ENCODE measurements at places on chromosomes 2 and 18.

GRCh38 chr2:74491648-74492544 is 7.5 kb downstream of the LBX2 start:
- no peak for DNase-seq

DNA sequence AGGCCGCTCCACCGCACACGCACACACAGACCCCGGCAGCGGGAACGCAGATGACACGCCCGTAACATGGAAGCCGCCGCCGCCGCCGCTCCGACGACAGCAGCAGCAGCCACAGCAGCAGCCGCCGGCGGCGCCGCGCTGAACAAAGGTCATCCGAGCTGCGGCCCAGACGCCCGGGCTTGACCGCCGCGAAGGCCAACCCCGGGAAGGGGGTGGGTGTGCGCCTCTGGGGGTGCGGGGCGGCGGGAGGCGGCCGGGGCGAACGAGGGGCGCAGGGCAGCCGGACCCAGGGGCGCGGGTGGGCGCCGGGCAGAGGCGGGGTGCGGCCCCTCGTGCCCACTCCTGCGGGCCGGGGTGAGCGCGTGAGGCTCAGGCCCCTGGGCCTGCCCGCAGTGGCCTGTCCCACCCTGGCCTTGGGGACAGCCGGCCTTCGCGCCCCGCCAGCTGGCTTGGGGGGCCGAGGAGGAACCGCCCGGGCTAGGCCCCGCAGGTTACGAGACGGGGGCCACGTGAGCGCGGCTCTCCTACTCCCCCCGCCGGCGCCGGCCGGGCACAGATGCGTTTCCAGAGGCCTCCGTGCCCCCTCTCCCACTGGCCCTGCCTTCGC is 1.0 kb upstream of the ZNF532 start:
- DNase-seq, result no peak

GRCh38 chr18:43159086-43159770 is 43.7 kb upstream of the RIT2 start:
- peak; percentile 67 for DNase-seq

DNA sequence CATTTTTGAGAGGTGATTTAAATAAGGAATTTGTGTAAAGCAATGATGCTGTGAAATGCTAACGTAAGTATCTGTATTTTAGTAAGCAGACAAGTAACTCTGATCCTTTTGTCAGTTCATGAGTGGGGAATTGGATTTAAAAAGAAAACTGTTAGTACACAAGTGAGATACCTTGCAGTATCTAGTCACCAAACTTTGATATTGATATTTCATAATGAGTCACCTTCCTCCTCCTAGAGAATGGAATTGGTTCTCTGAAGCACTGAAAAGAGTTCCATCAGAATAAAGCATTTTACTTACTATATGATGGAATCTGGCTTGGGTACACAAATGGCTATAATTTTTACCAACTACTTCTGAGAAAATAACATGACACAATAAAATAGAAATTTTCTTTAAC is 232.2 kb downstream of the ZNF804A start:
- no peak for DNase-seq

- no peak for DNase-seq
Measured at GRCh38 chr18:79558196-79558932, 121.2 kb upstream of the CTDP1 start.

DNA sequence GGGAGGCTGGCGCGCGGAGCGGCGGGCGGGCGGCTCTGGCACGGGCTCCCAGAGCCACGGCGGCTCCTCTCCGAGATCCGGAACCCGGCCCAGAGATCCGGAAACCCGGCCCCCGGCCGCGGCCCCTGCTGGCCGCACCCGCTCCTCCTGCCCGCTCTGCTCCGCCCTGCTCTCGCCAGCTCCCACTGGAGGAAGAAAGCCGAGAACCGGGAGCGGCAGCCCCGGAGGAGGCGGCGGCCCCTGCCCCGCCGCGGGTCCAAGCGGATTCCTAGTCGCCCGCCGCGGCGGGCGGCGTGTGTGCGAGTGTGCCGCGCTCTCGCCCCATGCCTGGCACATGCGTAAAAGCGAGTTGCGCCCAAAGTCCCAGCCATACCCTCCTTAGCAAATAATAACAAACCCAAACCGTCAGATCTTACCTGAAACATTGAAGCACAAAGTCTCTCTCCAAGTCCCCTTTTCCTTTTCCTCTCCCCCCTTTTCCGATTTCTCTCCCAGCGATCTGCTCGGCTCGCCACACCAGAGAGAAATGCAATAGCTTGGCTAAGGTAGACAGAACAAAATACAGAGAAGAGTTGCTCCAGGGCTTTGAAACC is 108.7 kb upstream of the KCTD1 start:
- peak; percentile 49 for DNase-seq

GRCh38 chr2:172095146-172095904 is 7.4 kb downstream of the DLX2 start:
- DNase-seq, result peak; percentile 62

DNA sequence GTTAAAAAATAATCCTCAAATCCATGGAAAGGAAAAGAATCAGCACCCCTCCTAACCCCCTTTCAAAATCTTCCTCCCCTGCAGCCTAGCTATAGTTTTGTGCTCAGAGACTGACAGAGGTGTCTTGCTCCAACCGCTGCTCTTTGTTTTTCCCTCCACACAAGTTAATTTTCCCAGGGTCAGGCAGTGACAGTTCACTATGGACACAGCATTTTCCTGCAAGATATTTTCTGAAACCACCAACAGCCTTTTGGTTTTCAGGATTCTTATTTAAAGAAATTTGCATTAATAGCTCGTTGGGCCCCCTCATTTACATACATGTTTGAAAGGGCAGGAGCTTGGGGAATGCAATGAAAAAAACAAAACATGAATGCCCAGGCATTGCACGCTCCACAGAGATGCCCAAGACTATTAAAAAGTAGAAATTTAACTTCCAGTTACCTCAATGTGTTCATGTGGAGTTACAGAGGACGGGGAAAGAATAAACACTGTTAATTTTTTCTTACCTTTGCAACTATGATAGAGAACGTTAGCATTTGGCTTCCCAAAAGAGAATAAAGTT is 71.4 kb upstream of the CXCR4 start:
- no peak for DNase-seq

DNA sequence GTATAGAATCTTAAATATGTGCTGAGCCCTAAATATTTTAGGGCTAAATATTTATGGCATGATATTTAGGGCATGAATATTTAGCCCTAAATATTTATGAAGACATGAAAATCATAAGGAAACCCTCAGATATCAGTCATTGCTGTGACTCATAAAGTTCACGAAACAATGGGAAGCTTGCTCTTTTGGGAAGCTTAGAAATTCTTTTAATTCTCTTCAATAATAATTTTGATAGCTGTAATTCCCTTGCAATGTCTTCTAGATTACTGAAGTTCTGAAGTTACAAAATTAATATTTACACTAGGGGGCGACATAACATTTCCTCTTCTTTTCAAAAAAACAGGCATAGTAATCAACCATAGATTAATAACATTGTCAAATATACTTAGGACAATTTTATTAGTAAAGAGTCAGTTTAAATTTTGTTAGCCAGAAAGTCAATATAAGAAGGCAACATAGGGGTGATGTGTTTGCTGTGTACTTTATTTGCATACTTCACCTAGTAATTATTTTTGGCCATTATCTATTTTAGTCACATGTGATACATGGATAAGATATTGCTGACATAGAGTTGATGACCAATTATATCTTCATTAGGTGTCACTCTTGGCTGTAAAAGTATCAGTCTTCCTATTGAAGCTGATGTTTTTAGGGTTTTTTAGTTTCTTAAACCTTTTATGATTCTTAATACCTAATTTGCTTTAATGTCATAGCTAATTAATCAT is 13.2 kb downstream of the ZNF804A start:
- peak; percentile 40 for DNase-seq

DNA sequence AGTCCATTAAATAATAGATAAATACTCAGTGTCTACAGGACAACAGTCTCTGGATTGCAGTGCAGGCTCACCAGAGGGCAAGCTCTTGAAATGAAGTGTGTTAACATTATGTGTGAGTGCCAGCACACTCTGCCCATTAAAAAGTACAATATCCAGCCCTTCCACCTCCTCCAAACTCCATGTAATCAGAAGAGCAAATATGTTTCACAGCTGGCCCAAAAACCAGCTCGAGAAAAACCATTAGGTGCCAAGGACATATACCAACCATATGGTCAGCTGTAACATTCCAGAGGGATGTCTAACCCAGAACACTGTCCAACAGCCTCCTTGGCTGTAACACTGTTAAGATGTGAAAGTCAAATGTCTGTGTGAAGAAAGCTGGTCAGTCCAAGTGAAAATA is 112.2 kb downstream of the ZNF385B start:
- DNase-seq, result peak; percentile 86

- no peak for DNase-seq
Measured at GRCh38 chr18:36464126-36464651, 166.7 kb downstream of the FHOD3 start.

- DNase-seq, result peak; percentile 20
Measured at GRCh38 chr2:231489990-231490389, 25.7 kb upstream of the NCL start.

GRCh38 chr2:105576440-105577241 is 168.1 kb upstream of the NCK2 start:
- peak; percentile 60 for DNase-seq

DNA sequence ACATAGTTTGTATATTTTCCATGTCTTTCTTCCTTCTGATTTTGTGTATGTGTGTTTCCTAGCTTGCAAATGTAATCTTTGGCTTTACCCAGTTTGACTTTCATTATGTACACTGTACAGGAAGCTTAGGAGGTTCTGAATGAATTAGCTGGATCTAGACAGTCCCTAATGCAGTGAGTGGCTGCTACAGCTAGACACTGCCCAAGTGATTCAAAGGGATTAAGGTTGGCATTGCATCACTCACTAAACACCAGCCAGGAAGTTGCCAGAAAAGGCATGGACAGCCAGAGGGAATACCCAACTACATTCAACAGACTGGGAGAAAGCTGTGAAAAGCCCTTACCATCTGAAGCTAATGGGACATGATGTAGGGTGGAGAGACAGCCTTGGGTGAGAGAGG is 316.0 kb upstream of the MEX3C start:
- DNase-seq, result no peak

DNA sequence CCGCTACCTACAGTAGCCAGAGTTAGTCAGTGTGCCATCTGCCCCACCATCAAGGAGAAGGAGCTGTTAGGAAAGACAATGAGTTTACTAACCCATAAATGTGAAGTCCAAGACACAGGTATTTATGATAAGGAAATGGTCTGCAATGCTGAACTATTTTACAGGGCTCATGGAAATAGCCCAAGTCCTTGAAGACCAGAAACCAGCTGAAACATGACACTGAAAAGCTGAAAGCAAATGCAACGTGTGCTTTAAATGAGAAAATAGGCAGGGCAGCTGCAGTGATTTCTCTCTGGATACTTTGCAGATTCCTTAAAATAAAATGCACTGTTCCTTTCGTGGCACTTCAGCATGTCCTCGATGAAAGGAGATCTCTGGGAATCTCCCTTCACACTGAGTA is 256.4 kb upstream of the TCF4 start:
- DNase-seq, result no peak

DNA sequence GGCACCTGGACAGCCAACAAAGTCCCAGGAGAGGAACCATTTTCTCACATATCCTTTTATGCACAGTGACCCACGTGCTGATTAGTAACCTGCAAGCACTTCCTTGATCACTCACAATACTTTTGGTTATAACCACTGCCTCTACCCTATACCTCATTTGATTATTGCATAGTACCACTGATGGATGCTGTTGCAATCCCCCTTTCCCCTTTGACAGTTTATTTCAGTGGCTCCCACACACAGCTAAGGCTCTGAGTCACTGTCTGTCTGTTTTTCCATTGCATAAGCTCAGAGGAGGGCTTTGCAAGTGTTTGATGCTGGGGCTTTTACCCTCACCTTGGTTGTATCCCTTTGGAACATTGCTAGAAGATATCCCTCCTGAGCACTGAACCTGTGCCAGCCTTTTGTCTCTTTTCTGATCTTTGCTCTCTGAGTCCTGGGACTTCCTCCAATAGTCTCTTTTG is 101.7 kb upstream of the RBBP8 start:
- DNase-seq, result peak; percentile 86

GRCh38 chr2:191115391-191115790 is 35.4 kb downstream of the STAT4 start:
- no peak for DNase-seq

DNA sequence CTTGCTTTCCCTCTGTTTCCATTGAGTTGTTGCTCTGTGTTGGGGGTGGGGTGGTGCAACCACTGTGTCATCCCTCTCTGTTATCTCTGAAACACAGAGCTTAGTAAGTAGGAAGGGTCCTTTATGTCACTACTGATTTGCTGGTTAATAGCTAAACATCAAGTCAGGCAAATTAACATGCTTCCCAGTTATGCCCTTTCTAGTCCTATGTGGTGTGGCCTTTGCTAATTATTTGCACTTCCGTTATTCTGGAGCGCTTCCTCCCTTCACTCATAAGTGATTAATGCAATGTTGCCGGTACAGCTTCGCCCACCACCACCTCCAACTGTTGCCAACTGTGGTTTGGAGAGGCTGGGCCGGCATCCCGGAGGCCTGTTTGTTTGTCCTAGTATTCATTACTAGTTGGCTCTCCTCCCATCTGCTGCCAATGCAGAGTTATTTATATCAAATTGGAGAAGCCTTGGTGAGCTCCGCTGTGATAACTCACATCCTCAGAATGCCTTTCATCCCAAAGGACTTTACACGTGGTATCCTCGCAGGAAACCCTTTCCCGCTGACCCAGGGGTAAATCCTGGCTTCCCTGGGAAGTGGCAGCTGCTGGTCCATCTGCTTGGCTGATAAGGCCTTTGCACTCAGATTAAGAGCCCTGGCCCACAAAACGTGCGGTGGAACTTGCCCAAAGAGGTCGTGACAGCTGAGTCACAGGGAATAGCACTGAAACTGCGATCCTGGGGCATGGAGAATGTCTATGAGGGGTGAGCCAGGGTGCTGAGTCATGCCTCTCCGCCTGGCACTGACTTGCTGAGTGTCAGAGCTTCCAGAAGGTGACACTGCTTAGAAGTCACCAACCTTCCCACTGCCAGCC is 72.0 kb upstream of the ZCCHC2 start:
- DNase-seq, result peak; percentile 81

- DNase-seq, result peak; percentile 71
Measured at GRCh38 chr2:32864334-32865111, 82.2 kb upstream of the LTBP1 start.

- DNase-seq, result no peak
Measured at GRCh38 chr18:59932401-59932800, 32.6 kb downstream of the PMAIP1 start.

Measured in fibroblast of mammary gland (primary cell).